ENCODE measurements at places on chromosomes 7 and 10.

GRCh38 chr7:77759294-77759889, 38.8 kb downstream of the TMEM60 start:
- DNase-seq, result peak; percentile 24

DNA sequence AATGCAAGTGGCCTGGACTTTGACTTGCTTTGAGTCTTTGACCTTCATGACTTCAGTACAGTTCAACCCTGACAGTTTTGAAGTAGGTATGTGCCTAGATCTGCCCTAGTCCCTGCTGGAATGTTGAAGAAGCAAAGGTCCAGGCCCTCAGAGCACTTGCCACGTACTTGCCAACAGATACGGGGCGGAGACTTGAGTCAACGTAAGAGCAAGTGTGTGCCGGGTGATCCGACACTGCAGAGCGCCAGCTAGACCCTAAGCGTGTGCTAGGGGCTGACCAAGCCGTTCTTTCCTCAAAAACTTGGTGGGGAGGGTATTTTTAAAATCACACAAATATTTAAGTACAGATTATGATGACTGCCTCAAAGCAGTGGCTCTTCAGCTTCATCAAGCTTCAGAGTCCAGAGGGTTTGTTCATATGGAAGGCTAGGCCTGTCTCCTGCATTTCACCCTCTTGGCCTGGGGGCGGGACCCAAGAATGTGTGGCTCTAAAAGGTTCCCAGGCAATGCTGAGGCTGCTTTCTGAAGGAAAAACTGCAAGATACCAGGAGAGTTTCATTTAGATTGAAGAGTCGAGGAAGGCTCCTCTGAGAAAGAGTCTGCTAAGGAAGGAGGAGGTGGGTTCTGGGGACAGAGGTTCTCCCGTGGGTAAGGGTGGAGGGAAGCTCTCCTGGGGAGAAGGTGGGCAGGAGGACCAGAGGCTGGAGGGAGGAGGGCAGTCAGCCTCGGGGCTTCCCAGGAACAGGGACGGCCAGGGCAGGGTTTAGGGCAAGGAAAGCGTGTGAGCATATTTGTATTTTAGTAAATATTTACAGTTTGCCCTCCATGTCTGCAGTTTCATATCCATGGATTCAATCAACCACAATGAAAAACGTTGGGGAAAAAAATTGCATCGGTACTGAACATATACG, 160.3 kb downstream of the EGFR start:
- no peak for DNase-seq

- DNase-seq, result no peak
Observed at GRCh38 chr7:132001146-132001545, 444.7 kb upstream of the PODXL start.

DNA sequence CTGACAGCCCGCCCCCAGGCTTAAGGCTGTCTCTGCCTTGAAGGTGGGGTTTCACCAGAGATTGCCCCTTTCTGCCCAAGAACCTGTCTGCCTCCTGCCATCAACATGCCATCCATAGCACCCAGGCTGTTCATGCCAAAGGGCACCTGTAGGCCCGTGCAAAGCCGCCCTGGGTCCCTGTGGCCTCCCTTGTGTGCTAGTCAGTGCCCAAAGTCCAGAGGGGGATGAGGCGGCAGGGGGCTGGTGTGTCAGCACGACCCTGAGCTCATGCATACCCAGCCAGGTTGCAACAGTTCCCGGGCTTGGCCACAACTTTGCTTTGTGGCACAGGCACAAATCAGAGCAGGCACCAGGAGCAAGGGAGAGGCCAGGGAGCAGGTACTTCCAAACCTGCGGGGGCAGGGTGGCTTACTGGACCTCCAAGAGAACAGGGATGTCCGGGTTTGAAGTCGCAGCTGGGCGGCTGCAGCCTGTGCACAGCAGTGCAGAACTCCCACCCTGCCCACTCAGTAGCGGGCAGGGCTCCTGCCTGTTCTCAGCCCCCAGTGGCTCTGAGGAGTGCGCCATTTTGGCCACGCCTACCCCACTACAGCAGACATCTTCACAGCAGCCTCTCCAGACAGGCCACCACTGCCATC, 671.1 kb upstream of the GRM3 start:
- DNase-seq, result no peak

DNA sequence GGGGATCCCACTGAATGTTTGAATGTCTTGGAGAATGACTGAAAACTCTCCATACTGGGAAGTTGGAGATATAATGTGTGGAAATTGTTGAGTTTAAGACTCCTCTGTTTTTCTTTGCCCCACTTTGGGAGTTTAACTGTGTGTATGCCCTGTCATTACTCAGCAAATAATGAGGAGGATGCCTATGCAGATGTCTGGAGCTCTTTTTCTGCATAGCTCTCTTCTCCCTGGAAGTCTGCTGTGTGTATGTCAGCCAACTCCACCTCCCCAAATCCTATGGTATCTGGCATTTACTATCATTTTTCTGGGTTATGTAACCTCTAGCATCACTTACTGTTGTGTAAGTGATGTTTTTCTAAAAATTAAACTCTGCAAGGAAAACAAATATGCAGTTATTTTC, 122.2 kb downstream of the ANKRD7 start:
- no peak for DNase-seq

- no peak for DNase-seq
Observed at GRCh38 chr10:61616611-61617010, 46.1 kb upstream of the CABCOCO1 start.

- DNase-seq, result no peak
Observed at GRCh38 chr7:130258494-130259078, 8.1 kb upstream of the CPA2 start.

DNA sequence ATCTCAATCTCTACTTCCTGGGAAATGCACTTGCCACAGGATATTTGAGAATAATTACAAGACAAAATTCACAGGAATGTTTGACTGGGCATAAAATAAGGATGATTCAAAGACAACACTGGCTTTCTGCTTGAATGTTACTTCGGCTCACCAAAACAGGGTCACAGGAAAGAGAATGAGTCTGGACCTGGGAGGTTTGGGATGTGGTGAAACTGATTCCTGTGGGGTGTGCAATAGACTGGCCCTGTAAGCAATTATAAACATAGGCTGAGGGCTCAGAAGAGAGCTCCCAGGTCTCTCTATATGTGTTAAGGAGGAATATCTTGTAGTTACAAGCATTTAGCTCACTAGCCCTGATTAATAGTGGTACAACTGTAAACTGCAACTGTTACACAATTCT, 613.9 kb upstream of the CELF2 start:
- no peak for DNase-seq

- DNase-seq, result no peak
Observed at GRCh38 chr10:132650611-132651250, 113.1 kb downstream of the INPP5A start.

GRCh38 chr7:5296611-5297226, 14.0 kb downstream of the SLC29A4 start:
- peak; percentile 58 for DNase-seq

GRCh38 chr10:31404640-31405039, 85.6 kb downstream of the ZEB1 start:
- DNase-seq, result no peak

DNA sequence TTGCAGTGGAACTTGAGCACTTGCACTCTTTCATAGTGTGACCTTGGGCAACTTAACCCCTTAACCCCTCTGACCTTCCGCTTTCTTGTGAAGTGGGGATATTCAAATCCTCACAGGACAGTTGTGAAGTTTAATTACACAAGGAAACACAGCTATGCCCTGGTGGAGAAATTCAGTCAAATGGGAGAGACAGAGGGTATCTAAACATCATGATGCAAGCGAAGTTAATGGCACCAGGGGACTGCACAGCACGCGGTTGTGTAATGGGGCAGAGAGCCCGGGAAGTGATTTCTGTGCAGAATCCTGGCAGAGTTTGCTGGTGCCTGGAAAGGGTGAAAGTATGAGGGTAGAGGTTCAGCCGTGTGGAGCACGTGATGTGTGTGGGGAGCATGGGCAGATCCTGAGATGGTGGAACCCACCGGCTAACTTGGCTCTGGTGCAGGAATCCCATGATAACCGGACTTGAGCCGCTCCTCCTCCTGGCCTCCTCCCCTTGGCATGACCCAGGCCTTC, 51.7 kb downstream of the SNX10 start:
- DNase-seq, result no peak

DNA sequence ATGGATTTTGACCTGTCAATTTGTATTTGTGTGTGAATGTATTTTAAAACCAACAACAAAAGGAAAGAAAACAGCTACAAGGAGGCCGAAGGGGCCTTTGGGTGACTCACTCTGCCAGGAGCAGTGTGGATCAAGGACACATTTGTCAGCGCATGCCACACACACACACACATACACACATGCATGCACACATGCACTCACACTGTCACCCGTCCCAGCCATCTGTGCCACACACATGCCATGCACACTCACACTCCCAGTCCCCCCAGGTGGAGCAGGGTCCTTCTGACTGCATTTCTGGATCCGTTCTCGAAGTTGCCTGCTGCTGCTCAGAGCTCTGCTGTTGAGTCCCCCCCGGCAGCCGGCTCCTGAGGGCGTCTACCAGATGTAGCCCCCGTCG, 26.0 kb downstream of the SPOCK2 start:
- no peak for DNase-seq

DNA sequence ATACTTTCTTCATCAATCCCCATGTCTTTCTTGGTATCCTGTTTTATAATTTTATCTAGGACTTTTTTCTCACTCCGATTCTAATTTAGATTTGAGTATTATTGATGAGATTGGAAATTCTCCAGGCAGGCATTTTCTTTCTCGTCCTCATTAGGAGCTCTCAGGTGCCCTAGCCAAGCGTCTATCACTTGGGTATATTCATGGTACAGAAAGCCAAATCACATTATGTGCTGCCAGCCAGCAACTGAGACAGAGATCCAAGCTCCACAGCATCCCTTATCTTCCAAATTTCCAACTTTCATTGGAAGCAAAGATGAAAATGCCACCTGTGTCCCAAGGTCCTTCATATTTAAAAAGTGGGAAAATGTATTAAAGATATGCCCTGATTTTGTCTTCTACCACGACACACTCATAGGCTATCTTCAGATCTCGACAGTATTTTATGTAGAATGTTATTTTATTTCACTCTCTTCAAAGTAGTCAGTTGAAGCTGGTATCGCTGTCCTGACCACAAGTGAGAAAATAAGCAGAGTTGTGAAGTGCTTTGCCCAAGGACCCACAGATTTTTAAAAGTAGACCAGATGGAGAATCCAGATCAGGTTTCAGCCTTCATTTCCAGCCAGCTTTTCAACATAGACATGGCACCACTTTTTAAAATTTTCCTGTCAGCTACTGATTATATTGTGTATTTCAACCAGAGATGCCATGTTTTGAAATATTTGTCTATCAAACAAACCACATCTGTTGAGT, 773.4 kb downstream of the CNTNAP2 start:
- no peak for DNase-seq

DNA sequence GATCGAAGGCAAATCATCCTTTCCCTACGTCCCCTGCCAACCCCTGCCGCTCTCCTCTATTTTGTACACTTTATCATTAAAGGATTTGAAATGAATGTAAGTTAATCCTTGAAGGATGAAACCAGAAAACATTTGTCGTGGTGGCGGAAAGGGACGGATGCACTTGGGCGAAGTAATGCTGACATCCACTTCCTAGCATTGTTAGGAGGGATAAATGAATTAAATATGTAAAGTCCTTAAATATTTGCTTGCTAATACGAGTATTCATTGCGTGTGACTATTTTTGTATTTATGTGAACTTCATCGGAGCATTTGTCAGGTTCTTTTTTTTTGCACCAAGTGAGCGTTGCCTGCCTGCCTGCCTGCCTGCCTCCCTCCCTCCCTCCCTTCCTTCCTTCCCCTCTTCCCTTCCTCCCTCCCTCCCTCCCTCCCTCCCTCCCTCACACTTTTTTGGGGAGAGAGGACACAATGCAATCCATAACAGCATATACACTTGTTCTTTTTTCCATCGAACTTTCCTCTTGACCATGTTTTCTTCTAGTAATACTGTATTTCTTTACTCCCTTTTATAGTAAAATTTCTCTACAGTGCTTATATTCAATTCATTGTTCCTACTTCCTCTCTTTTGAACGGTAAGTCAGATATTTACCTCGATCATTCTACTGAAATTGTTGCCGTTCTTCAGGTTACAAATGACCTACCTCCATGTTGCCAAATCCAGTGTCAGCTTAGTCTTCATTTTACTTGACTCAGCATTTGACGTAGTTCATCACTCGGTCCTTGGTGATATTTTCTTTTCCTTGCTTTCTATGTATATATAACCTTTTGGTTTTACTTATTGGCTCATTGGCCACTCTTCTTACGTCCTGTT, 831 bp downstream of the CCDC7 start:
- no peak for DNase-seq

DNA sequence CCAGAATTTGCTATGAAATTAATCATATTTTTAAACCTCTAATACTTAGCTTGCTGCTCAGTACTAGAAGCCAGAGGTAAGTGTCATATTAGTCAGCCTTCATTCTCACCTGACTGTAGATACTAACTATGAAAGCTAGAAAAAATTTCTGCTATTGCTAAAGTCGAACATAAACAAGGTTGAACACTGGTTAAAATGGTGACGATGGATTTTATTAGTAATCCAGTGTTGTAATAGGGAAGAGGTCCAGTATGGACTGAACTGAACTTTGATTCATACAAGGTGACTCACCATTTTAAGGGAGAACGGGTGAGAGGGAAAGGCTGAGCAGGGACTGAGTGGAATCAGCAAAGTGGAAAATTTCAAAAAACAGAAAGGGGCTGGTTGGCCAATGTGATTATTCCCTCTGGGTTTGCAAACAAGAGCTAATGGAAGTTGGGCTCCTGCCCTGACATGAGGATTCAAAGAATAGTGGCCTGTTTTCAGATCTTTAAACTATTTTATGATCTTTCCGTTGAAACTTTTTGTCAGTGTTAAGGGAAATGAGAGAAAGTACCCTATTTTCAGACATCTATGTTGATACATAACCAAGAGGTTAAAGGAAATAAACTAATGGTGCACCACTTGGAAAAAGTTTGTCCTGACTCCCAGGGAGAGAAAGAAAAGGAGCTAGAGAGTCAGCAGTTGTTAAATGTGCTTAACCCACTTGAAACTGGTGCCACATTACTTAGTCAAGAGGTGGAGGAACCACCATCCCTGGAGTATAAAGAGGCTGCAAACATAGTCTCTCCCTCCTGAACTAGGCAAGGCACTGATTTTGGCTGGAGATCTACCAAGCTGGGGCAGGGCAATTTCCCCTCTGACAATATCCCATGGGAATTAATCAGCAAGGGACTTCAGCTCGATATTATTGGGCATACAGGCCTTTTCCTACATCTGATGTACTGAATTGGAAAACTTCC, 15.3 kb upstream of the AKR1C1 start:
- DNase-seq, result no peak
